AG04449 (cell line): ENCODE measurements at places on chromosomes 1 and 21.

GRCh38 chr1:2985067-2985561 is 36.2 kb upstream of the ACTRT2 start:
- DNase-seq, result no peak

- no peak for DNase-seq
Observed at GRCh38 chr1:244796719-244797406, 38.6 kb upstream of the COX20 start.

DNA sequence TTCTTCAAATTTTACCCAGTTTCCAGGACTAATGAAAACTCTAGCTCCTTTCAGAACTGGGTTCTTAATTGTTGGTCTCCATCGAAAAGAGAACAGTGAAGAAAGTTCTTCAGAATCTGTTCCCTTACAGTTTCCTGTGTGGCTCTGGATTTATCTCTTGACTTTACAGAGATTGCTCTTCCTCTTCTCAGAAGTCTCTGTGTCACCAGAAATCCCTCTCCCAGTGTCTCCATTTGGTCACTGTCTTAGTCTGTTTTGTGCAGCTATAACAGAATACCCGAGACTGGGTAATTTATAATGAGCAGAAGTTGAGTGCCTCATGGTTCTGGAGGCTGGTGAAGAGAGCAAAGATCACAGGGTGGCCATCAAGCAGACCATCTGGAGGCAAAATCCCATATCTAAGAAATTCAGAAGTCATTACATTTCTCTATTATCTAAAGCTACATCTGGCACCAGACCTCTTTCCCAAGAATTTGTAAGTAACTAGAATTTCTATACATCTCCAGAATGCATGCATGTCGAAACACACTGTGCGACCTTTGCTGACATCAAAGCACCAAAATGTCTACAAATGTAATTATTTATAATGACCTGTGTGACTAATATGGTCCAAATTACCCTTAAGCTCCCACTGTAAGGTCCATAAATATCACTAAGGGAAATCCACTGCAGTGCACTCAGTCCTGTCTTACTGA is 65.4 kb upstream of the KRTAP19-8 start:
- DNase-seq, result no peak

GRCh38 chr1:30260318-30260717 is 463.1 kb downstream of the MATN1 start:
- no peak for DNase-seq

DNA sequence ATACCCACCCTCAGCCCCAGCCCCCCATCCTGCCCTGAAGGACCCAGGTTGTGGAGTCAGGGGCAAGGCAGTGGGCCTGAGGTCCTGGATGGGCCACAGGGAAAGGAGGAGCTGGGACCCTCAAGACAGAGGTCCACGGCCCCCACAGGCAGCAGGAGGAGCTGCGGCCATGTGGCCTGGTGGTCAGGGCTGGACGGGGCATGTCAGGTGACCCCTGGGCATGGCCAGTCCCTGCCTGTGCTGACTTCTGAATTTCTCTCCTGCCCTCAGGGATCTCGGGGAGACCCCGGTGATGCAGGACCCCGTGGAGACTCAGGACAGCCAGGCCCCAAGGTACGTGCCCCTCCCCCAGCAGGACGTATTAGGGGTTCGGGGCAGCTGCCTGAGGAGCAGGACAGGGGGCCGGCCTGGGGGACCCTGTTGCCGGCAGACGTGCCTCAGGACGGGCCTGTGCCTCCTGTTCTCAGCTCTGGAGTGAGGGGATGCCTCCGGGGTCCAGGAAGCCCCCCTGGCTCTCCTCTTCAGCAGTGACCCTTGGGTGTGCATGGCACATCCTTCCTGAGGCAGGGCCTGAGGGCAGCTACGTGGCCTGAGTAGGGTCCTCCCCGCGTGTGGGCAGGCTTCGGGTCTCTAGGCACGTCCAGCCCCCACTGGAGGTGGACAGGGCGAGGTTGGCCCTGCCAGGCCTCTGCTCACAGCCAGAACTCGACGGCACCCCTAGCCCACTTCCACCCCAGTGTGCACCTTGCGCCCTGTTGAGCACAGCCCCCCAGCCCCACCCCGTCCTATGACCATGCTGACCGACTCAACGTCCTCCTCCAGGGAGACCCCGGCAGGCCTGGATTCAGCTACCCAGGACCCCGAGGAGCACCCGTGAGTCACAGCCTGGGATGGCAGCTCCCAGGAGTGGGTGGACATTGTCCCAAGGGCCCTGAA is 23.6 kb downstream of the COL6A2 start:
- DNase-seq, result no peak

- no peak for DNase-seq
Observed at GRCh38 chr1:69569175-69569541, 1.4 kb downstream of the LRRC7 start.

DNA sequence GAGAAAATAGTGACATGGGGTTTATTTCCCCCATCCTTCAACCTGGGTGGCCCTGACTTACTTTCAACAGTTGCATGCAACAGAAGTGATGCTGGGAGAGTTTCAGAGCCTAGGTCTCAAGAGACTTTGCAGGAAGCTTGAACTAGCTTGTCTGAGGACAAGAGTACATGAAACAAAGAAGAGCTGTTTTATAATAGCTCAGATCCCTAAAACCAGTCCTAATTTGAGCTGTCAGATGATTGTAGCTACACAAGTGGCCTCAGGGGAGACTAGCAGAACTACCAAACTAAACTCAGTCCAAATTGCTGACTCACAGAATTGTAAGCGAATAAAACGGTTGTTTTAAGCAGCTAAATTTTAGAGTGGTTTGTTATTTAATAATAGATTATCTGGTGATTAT is 17.1 kb downstream of the RC3H1 start:
- DNase-seq, result no peak

- no peak for DNase-seq
Observed at GRCh38 chr1:148309940-148310500, 157.9 kb upstream of the NBPF11 start.

DNA sequence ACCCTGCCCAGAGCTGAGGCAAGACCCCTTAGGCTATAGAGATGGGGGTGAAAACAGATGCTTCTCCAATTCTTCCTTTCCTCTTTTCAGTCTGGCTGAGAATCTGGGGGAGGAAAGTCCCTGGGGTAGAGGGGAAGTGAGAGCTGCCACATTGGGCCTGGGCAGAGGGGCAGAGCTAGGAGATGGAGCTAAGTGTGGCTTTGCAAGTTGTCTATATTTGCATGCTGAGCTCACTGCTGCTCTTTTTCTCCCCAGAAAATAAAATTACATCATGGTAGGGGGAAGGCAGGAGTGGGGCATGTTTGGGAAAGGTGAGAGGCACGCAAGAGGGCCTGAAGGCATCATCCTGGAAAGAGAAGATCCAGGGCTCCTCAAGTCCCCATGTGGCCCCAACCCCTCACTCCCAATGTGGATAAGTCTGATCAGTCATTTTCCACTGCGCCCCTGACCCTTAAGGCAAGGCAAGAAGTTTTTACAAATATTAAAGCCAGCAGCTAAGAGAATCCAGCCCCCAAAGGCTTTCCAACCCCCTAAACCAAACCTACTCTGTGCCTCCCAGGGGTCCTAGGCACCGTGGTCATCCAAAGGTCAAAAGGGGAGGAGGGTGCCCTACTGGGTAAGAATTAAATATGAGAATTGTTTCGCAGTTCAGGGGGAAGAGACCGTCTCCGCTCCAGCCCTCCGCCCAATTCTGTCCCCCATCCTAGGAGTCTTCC is 500 bp upstream of the PEA15 start:
- DNase-seq, result no peak

DNA sequence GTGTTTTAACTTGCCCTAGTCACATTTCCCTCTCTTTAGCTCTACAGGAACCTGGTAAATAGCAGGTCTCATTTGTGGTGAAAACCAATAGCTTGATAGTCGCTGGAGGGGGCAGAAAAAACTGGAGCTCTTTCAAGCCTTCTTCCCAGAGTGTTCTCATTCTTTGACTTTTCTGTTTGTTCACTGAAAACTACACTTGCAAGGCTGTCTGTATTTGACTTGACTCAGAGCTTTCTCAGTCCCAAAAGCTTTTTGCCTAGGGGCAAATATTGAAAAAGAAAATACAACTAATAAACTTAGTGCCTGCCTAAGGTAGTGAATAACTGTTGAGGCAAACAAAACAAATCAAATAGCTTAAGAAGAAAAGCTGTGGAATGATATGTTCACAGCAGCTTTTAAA is 217.1 kb upstream of the CHRM3 start:
- DNase-seq, result no peak

- DNase-seq, result no peak
Observed at GRCh38 chr1:69991644-69992043, 213.7 kb downstream of the LRRC40 start.

DNA sequence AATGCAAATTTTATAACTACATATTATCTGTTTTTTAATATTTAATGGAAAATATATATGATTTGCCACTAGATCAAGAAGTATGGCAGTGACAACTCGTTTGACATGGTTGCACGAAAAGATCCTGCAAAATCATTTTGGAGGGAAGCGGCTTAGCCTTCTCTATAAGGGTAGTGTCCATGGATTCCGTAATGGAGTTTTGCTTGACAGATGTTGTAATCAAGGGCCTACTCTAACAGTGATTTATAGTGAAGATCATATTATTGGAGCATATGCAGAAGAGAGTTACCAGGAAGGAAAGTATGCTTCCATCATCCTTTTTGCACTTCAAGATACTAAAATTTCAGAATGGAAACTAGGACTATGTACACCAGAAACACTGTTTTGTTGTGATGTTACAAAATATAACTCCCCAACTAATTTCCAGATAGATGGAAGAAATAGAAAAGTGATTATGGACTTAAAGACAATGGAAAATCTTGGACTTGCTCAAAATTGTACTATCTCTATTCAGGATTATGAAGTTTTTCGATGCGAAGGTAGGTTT is 556 bp downstream of the IFI44 start:
- DNase-seq, result no peak
